Sciatic nerve (tissue), 2 donors: ENCODE measurements at places on chromosomes 3 and 15. TPM values are rescaled to one million over a fixed set of nuclear protein-coding genes. Genes with fewer than 3 reads are reported as not detected.

The A4GNT gene
- not detected for total RNA-seq

The GPR27 gene
- total RNA-seq: 6.0 TPM

The TRH gene
- total RNA-seq: not detected

The CPNE9 gene
- total RNA-seq: not detected

GRCh38 chr3:188779281-188779980 lies 392.3 kb upstream of the TPRG1 start:
- DNase-seq: no peak

DNA sequence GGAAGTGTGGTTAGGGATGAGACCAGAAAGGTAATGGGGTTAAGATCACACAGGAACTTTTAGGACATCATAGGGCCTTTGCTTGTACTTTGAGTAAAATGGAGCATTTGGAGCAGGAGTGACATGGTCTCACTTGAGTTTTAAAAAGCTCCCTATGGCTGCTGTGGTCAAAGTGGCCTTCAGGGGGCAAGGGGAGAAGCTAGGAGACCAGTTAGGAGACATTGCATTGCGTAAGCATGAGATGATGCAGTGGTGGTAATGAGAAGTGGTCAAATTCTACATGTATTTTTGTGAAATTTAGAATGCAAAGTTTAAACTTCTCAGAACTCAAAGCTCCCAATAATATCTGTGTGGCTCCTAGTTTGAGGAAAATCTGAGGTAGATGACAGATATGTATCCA lies 27.9 kb downstream of the MED12L start:
- DNase-seq: no peak

- no peak for DNase-seq
These were observed 80.0 kb downstream of the THSD4 start for GRCh38 chr15:71195242-71195641.

DNA sequence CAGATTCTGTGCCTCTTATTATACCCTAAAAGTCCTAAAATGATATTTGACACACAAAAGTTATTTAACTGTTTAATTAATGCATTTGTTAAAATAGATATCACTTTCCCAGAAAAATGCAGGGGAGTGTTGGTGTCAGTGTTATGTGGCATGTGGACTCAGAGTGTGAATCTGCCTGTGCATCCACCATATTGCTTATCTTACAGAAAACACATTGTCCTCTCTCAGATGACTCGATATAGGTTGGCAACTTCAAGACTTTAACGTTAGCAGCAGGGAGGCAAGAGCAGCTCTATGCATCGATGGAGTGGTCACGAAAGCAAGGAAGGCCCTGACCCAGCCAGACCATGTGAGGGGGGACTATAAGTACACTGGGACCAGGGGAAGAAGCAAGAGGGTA lies 165.4 kb upstream of the DCBLD2 start:
- DNase-seq: no peak

- no peak for DNase-seq
These were observed 675.1 kb downstream of the SQOR start for GRCh38 chr15:46309914-46310313.

DNA sequence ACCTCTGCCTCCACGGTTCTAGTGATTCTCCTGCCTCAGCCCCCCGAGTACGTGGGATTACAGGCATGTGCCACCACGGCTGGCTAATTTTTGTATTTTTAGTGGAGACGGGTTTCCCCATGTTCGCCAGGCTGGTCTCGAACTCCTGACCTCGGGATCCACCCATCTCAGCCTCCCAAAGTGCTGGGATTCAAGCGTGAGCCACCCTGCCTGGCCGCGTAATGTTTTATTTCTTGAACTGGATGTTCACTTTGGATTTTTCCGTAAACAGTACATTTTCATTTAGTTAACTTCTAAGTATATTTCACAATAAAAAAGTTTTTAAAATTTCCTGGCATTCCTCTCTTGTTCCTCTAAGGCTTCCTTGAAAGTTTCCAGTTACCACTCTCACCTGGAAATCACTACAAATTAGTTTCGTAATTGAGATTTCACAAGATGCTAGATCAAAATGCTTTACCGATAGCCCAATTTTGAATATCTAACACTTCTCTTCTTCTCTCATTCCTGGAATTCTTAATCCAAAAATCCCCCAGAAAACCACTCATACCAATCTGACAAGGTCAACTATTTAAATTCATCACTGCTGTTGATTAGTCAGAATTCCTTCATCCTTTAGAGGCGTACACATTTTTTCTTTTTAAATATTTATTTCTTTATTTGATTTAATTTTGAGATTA lies 44.7 kb upstream of the INO80 start:
- no peak for DNase-seq

DNA sequence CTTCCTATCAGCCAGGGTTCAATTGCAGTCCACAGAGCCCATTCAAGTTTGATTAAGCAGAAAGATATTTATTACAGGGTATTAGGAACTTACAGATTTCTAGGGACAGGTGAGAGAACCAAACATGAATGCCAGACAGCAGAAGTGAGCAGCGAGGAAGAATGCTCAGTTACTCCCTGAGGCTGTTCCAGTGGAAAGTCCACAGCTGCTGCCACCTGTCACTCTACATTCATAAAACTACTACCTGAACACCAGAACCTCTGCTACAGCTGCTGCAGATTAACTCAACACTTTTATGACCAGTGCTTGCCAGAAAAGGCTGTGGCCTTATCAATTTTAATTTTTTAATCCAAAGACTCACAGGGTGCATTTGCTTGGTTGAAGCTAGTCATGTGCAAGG lies 325.4 kb upstream of the ONECUT1 start:
- no peak for DNase-seq

GRCh38 chr3:15645740-15646501 lies 44.4 kb downstream of the BTD start:
- no peak for DNase-seq

DNA sequence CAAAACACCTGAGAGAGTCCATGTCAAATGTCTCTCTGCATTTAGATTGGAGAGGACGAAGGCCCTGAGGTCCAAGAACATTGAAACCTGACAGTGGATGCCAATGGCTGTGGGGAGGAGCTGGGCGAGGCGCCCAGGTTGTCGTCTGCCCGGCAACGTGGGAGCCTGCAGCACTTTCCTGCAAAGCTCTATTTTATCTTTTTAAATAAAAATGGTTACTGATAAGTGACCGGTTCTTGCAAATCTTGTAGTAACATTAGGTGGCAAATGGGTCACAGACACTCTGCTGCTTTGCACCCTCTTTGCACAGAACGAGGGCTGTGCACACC lies 19.5 kb upstream of the FANCD2 start:
- no peak for DNase-seq

DNA sequence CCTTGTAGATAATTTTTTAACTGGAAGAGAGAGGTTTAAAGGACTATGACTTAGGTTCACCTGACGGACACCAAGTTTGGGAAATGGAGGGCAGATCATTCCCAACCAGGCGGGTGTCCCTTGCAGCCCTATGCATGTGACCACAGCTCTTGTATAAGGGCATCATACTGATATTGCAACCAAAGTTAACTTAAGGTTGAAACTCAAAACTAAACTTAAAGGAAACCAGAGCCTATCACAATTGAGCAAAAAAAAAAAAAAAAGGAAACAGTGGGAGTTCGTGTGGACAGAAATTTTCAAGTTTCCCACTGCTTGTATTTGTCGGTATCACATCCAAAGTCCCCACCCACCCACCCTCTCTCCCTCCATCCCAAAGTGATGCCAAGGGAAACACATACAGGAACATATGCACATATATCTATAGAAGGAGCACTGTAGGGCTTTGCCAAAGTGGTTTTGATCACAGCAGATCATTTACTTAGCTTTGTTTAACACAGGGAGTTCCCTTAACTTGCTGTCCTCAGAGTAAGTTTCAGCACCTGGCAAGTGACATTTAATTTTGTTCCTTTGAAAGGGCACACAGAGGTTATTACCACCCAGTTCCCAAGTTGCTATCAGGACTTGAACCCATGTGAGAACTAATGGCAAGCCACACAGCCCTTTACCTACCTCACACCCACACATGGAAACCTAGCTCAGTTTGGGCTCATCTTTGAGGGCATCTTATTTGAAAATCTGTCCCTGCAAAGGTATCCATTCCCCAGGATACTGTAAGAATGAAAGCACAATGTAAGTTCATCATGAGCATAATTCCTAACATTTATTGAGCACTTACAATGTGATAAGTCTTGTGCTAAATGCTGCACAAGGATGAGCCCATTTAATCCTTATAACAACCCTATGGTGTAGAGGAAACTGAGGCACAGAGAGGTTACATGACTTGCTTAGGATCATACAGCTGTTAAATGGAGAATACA lies 204.5 kb upstream of the CMC1 start:
- no peak for DNase-seq

DNA sequence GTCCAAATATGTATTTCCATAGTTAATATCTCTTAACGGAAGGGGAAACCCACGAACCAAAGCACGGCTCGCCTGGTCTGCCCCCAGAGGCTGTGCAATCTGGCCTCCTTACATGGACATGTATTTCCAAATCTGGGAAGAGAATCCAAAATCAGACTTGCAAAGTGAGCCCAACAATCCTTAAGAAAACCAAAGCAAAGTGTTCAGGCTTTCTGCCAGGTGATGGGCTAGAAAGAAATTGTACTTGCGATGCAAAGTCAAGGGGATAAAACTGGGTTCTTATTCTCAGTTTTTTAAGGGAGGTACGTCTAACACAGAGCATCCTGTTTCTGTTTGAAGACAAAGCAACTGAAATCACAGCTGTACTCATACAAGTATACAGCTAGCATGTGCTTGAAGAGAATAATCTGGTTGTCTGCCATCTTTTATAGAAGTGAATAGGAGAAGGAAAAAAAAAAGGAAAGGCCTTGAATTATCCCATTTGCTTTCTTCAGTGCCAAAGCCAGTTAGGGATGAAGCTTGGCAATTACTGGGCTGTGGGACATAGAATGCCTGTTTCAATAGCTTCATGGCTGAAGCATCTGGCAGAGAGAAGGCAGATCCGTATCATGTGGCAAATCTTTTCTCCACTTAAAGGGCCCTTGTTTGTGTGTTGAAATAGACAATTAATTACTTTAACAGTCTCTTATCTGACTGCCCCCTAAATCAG lies 48.4 kb downstream of the LRIG1 start:
- no peak for DNase-seq

DNA sequence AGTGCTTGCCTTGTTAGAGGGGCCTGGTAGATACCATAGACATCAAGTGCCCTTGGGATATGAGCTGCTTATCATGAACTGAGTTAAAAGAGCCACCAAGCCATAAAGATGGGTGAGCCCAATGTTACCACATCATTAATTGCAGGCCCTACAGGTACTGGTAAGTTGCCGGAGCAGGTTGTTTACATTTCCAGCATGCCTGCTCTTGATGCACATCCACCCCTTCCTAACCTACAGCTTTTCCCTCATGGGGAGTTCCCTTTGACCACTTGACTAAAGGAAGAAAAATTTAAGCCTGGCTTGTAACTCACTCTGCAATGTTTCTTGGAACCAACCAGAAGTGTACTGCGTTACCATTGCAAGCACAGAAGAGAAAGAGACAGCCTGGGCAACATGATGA lies 24.7 kb upstream of the ULK4 start:
- no peak for DNase-seq
